ENCODE measurements at places on chromosomes 2 and 18.

DNA sequence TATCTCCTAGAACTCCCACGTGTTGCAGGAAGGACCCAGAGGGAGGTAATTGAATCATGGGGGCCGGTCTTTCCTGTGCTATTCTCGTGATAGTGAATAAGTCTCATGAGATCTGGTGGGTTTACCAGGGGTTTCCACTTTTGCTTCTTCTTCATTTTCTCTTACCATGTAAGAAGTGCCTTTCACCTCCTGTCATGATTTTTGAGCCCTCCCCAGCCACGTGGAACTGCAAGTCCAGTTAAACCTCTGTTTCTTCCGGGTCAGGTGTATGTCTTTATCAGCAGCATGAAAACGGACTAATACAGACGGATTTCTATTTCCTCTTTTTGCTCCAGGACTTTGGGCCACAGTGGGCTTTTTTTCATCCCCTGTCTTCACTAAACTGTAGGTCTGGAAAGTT lies 88.3 kb upstream of the KCNE4 start:
- DNase-seq, result no peak

DNA sequence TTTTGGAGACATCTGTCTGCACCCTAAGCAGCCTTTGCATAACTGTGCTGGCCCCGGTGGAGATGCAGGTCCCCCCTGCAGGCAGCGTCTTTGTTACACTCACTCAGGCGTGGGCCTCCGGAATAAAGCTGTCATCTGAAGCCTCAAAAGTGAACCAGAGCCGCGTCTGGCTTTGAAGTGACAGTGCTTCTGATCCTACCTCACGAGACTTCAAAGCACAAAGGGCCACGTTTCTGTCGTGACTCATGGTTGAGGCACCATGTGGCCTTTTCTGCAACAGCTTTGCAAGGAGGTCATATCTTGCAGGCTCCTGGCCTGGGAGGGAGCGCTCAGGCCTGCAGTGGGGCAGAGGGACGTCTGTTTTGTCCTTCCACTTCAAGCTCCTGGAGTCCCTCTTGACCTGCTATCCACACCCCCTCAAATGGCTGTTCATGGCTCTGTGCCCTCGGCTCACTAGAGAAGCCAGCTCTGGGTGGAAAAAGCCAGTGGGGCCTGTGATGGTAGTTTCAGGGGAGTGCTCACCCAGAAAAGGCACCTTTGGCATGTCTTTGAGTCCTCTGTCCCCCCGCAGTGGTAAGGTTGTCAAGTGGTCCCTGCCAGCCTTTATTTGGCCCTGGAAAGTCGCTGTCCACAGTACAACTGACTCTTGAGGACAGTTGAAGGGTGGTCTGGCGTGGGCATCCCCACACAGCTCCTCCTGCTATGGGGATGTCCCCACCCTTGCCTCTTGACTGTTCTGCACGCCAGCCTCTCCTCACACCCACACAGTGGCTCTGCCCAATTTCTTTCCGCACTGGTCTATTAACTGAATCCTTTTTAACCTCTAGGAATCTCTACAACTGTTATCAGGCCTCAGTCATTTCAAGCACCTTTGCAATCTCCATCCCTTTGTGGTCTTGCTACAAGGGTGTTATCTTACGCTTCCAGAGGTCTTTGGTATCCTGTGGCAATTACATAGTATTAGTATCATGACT lies 19.3 kb downstream of the GPR55 start:
- DNase-seq, result no peak

- no peak for DNase-seq
Observed at GRCh38 chr2:235034265-235035118, 82.7 kb downstream of the SH3BP4 start.

- peak; percentile 46 for DNase-seq
Observed at GRCh38 chr2:182316950-182317349, 109.9 kb downstream of the PDE1A start.

DNA sequence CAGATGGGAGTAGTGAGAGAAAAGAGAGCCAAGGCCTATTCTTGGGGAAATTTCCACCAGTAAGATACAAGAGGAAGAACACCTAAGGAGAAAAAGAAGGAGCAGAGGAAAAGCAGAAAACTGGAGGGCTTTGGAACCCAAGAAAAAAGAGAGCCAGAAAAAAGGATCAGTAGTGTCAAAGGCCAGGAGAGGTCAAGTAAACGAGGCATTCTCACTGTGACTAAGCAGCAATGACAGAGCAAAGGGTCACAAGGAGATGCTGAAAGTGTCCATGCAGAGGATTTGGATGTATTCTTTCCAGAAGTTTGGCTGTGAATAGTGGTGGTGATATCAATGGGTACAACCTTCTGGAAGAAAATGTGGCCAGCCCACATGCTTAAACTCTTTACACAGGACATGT lies 109.5 kb downstream of the DYNAP start:
- no peak for DNase-seq

- no peak for DNase-seq
Observed at GRCh38 chr2:65856423-65856822, 424.0 kb upstream of the SPRED2 start.

GRCh38 chr2:119715409-119716283 lies 36.6 kb downstream of the TMEM177 start:
- no peak for DNase-seq

GRCh38 chr18:3447068-3447894 lies 2.7 kb upstream of the TGIF1 start:
- peak; percentile 90 for DNase-seq

- no peak for DNase-seq
Observed at GRCh38 chr2:8452296-8452695, 229.6 kb upstream of the ID2 start.

GRCh38 chr2:8573942-8574195 lies 108.0 kb upstream of the ID2 start:
- no peak for DNase-seq

- DNase-seq, result no peak
Observed at GRCh38 chr2:137449454-137449853, 514.8 kb upstream of the HNMT start.

- DNase-seq, result no peak
Observed at GRCh38 chr2:165899311-165899710, 54.3 kb downstream of the TTC21B start.

DNA sequence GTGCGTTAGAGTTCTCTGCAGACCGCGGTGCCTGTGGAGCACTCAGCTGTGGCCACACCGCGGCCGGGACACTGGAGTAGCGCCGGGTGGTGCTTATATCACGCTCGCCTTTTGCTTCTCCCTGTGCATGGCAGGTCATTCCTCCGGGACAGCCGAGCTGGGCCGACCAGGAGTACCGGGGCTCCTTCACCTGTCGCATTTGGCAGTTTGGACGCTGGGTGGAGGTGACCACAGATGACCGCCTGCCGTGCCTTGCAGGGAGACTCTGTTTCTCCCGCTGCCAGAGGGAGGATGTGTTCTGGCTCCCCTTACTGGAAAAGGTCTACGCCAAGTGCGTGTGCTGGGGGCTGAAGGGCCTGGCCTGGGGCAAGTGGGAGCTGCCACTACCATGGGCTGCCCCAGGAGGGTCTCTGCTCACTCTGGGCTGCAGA lies 4.2 kb downstream of the CAPN10 start:
- DNase-seq, result no peak

DNA sequence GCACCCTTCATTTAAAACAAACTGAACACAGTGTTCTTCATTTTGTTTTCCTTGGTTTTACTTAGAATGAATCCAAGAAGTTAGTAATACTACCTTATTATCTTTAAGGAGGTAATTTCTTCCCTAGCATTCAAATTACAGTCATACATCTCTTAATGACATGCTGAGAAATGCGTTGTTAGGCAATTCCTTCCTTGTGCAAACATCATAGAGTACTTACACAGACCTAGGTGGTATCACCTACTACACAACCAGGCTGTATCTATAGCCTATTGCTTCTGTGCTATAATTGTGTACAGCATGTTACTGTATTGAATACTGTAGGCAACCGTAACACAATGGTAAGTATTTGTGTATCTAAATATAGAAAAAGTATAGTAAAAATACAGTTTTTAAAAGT lies 8.4 kb upstream of the CABYR start:
- DNase-seq, result no peak

- no peak for DNase-seq
Observed at GRCh38 chr2:143254110-143254509, 124.9 kb downstream of the ARHGAP15 start.

- DNase-seq, result no peak
Observed at GRCh38 chr2:135762022-135762421, 20.4 kb downstream of the UBXN4 start.

DNA sequence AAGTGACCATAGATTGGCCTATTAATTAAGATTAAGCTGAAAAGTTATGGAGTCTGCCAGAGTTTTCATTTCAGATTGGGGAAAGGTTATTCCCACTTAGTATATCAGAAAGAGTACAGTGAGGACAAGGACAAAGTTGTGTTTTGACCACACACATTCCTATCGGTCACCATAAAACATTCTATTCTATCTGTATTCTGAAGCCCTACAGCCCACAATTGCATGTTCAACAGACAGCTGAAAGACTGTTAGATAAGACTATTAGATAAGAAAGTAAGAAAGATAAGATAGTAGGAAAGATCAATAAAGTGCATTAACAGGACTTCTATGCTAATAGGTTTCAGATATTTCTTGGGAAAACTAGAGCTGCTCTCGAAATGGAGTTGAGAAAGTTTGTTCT lies 26.7 kb upstream of the ACYP2 start:
- DNase-seq, result no peak

DNA sequence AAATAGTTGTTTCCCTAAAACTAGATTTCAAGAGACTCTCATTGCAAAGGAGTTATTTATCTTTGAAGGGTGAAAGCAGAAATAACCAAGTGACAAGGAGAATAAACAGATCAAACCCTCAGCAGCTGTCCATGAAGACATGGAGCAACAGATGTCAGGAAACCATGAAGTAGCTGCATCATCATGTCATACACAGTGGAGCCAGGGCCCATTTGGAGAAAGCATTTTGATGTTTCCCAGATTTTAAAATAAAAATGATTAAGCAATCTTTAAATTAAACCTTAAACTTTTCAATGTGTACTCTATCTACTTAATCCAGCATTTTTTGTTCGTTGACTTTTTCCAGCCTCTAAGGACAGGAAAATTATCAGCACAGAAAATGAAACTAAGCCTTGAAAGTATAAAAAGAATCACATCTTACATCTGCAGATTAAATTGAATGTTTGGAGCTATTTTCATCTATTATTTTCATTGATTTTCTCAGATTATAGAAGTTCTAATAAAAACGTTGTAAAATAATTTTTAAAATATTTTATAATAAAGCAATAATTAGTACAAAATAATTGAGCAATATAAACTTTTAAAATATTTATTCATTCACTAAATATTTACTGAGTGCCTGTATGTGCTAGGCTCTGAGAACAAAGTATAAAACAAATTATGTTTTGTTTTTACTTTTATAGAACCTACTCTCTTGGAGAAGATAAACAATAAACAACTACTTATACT lies 860.1 kb downstream of the BCL11A start:
- peak; percentile 71 for DNase-seq

GRCh38 chr18:61718944-61719343 lies 173.9 kb downstream of the RNF152 start:
- no peak for DNase-seq

DNA sequence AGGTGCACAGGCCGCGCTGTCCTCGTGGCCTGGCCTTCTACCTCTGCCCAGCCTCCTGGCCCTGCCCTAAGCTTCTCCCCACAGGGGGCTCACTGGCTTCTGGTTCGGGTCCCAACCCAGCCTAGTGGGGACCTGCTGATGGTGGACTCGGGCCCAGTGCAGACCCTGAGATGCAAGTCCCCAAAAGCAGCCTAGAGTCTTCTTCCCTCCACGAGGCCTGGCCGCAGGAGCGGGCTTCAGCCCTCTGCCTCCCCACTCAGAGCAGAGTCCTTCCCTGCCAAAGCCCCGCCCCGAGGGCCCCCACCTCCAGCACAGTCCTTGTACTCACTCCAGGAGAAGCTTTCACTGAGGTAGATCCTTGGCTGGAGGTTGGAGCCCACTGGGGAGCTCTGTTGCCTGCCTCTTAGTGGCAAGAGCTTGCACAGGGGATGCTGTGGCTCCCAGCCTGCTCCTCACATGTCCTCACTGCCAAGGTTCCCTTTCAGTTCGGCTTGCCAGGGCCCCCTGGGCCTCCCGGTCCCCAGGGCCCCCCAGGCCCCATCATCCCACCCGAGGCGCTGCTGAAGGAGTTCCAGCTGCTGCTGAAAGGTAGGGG lies 3.6 kb downstream of the ERFE start:
- DNase-seq, result no peak

GRCh38 chr2:207480521-207481040 lies 49.2 kb upstream of the CREB1 start:
- DNase-seq, result no peak

GRCh38 chr18:73118121-73118816 lies 250.5 kb upstream of the NETO1 start:
- no peak for DNase-seq

DNA sequence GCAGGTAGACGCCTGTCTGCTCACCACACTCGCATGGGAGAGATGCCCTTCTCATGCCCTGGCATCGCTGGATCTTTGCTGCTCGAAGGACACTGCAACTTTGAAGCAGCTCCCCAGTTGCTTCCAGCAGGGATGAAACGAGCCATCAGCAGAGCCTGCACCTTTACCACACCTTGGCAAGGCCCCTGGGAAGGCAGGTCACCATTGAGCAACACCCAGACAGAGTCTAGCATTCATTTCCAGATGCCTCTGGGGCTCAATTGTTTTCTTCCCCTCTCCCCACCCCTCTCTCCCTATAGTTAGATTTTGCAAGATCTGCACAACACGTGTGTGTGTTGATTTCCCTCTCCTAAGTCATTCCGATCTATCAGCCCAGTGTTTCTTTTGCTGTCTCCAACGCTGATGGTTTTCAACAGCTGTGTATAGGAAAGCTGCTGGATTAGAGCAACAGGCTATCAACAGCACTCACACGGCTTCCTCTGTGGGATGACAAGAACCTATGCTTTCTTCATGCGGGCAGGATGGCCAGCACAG lies 25.6 kb upstream of the INHBB start:
- DNase-seq, result peak; percentile 91

DNA sequence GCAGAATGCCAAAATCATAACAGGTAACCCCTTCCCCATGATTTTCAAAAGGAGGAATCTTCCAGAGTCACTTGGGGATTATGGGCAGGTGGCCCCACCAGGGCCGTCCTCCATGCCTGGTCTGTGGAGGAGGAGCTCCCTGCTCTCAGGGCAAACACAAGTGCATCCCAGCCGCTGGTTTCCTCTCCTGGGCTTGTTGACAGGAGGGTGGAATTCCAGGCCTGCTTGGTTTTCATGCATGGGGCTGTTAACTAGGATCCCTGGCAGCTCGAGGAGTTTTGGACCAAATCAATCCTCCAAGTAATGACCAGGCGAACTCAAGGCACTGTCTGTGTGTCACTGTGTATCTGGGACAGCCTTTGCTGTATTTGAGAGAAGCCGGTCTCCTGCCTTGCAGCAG lies 45.3 kb downstream of the FOSL2 start:
- DNase-seq, result peak; percentile 48

- no peak for DNase-seq
Observed at GRCh38 chr2:9211496-9211895, 4.9 kb downstream of the ASAP2 start.

GRCh38 chr2:240848900-240849680 lies 19.5 kb upstream of the AGXT start:
- DNase-seq, result no peak

DNA sequence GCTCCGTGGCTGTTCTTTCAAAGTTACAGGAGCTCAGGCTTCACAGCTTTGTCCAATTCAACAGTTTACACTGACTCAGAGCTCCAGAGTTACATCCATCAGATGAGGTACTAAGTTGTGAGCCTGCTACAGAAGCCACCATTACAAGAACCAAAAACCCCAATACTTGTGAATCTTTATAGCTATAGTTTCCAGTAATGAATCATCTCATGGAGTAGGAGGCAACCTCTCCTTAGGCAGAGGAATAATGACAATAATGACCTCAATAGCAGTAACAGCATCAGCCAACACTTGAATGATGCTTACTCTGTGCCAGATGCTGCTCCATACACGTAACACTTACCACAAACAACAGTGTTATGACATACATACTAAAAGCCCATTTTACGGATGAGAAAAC lies 3.6 kb downstream of the ZC3H8 start:
- no peak for DNase-seq

Data from tongue (tissue), 3 donors.